ENCODE measurements at places on chromosomes 2 and 18.

- no peak for DNase-seq
Measured at GRCh38 chr2:138846216-138846821, 66.1 kb upstream of the NXPH2 start.

DNA sequence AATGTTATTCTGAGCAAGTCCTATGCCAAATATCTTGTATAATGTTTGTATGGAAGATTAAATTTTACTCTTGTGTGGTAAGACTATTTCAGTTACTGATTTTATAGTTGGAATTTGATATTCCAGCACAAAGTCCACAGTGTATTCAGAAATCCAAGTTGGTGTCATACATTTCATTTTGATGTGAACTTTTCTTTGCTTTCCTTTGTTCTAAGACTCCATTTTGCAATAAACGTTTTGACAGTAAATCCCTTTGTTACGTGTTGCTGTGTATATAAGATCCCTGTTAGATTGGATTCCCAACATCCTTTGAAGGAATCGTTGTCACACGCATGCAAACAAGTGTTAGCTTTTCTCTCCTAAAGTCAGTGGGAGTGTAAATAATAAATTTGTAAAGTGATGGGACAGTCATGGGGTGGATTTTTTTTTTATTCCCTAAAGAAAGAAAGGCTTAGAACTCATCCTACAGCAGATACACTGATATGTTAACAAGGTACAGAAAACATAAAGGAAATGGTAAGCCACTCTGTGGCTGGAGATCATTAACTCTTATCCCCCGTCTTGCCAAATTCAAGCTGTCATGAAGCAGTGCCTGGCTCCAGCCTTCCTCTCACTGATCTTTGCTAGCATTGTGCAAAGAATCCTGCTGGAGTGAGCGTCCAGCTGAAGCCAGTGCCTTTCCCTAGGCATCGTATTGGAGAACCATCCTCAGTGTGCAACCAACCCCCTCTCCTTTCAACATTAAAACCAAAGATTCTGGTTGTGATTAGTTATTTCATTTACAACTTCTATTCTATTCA is 127.6 kb upstream of the CDCA7 start:
- DNase-seq = no peak

- no peak for DNase-seq
Measured at GRCh38 chr18:7937268-7937667, 370.2 kb downstream of the PTPRM start.

DNA sequence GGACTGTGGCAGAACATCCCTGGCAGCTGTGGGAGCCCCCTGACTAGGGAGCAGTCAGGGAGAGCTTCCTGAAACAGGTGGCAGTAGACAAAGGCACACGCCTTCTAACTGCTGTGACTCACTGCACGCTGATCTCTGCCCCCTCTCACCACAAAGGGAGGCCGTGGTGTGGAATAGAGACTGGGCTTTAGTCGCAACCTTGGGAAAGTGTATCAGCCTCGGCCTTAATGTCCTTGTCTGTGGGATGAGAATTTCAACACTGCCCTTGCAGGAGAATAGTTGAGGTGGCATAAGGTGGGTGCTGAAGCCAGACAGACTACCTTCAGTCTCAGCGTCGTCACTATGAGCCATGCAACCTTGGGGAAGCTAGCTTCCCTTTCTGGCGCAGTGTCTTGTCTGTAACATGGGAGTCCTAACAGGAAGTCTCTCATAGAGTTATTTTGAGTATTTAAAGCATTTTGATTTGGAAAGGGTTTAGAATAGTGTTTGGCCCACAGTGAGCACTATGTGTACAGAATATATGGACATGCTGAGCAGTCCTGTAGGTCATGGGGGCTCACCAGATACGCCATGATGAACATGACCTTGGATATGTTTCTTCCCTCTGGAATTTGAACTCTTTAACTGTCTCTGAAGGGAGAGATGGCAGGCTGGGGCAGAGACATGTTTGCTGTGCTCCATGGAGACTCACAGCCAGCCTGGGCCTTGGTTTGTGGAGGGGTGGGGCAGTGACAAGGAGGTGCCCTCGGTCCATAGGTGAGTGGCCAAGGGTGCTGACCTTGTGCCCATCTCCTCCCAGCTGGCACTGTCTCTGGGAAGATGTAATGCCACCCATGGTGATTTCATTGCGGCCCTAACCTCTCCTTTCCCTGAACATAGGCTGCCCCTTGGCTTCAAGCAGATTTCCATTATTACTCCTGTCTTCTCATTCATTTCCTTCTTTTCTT is 29.5 kb upstream of the SMAD7 start:
- no peak for DNase-seq

DNA sequence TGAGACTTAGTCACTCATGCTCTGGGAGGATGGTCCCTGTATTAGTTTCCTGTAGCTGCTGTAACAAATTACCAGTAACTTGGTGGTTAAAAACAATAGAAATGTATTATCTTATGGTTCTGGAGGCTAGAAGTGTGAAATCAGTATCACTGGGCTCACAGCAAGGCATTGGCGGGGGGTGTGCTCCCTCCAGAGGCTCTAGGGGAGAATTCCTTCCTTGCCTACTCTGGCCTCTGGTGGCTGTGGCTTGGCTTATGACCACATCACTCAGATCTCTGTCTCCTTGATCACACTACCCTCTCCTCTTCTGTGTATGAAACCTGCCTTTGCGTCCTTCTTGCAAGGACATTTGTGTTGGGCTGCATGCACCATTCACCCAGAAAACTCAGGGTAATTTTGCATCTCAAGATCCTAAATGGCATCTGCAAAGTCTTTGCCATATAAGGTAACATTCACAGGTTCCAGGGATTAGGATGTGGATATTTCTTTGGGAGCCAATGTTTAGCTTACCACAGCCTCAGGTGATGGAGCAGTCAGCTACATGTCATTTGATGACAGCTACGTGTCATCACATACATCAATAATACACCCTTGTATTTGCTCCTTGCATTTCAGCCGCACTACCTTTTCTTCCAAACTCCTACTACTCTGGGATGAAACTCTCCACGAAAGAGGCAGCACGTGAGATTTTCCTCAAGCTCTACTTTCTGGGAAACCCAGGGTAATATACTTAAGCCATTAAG is 49.6 kb upstream of the POU3F3 start:
- no peak for DNase-seq

DNA sequence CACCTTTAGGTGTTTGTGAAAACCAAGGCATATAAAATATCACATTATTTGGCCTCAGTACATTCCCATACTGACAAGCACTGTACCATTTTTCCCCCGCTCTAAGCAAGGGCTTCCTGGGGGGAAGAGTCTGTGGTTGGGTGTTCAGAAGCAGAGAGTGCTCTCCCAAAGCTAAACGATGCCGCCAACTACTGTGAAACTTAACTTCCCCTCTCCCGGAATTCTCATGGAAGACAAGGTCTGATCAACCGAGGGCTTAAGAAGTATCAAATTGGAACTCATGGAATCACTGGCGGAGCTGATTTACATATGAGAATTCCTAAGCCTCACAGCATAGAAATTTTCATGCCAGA is 433 bp upstream of the MFF start:
- peak; percentile 19 for DNase-seq

GRCh38 chr2:26911911-26912861 is 58.3 kb upstream of the MAPRE3 start:
- DNase-seq = no peak

DNA sequence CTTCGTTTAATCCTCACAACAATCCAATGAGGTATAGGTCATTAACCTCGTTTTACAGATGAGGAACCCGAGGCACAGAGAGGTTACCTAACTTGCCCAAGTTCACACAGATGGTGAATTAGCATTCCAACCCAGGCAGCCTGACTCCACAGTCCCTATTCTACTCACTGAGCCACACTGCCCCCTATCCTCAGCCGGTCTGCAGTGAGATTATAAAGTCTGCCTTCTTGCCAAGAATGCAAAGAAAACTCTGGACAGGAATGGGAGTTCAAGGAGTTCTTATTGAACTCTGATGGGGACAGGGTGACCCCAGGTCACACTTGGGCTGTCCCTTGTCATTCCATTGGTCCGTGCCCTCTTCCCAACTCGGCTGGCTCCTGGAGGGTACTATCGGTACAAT is 118.1 kb upstream of the MSH6 start:
- DNase-seq = no peak

DNA sequence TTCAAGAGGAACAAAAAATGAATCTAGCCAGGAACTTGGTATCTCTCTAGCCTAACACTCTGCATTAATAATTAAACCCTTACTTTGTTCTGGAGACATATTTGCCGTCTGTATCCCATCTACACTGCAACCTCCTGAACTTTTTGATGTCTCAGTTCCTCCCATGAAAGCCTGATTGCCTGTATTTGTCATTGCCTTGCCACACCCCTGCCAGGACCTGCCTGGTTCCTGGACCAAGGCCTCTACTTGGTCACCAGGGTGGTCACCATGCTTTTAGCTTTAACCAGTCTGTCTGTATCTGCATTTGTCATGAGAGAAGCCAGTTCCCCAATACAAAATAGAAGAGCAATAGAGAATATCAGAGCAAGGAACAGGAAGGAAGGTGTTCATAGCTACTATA is 58.8 kb upstream of the NOL4 start:
- DNase-seq = no peak

DNA sequence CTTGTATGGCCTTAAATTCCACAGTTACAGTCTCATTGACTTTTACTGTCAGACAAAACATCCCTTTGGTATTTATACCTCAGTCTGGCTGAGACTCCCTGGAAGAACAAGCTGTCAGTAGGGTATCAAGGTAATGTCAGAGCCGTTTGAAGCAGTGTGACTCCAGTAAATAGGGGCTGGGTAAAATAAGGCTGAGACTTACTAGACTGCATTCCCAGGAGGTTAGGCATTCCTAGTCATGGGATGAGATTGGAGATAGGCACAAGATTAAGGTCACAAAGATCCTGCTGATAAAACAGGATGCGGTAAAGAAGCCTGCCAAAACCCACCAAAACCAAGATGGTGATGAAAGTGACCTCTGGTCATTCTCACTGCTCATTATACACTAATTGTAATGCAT is 219.5 kb upstream of the SKOR2 start:
- DNase-seq = no peak

GRCh38 chr2:88671786-88672427 is 19.6 kb upstream of the RPIA start:
- peak; percentile 45 for DNase-seq

GRCh38 chr2:65598264-65598663 is 165.9 kb upstream of the SPRED2 start:
- DNase-seq = no peak

DNA sequence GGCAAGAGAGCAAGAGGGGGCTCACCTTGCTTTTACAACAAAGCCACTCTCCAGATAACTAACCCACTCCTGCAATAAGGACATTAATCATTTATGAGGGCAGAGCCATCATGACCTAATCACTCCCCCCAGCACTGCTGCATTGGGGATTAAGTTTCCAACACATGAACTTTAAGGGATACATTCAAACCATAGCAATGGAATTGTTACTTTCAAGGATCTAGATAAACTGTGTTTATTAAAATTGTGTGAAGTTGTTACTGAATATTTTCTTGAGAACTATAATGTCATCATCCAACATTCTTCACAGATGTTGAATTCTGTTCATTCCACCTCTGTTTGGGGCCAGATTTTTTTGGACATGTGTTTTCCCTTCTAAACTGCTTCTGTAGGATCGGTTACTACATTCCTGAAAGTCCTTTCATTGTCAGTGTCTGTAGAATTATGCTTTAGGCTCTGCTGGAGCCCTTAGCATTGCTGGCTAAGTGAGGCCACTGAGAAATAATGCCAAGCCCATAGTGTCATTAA is 50.4 kb downstream of the SPATS2L start:
- DNase-seq = no peak

DNA sequence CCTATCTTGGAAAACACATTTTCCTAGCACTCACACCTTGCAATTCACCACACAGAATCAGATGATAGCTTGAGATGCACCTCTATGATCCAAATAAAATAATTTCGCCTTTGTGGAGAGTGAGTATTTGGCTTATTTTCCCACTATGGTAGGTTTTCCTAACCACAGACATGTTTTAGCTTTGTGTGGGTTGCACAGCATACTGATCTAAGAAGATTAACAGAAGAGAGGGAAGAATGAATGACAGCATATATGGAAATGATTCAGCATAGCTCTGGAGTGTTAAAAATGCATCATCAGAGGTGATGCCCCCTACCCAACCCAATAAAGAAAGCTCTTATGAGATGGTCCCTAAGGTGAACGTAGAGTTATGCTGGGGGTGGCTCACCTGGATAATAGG is 72.5 kb downstream of the GCA start:
- no peak for DNase-seq

DNA sequence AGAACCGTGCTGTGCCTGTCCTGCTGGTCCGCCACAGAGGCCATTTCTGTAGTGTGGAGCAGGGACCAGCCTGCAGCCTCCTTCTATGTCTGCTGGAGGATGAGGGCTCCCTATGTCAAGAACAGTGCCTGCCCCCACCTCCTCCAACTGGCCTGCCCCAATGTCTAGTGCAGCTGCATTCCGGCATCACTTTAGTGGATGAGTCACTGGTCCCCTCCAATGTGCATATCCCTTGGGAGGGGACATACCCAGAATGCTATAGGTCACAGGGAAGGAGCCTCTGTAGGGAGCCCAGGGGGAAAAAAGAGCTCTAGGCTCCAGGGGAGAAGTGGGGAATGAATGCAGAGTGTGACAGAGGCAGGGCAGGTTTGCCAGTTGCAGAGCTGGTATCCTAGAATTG is 219.6 kb downstream of the CELF4 start:
- no peak for DNase-seq

DNA sequence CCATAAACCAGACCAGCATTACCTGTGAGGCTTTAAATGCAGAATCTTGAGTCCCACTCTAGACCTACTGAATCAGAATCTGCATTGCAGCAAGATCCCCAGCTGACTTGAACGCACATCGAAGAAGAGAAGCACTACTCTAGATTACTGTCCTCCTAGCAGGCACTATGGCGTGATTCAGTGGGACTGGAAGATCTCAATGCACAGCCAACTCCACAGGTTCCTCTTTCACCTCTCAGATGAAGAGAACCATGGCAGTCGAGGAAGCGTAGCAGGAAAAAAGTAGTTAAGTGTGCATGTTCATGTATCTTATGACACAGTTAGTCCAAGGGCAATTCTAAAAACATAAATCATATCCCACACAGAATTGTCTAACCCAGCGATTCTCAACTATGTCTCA is 97.4 kb downstream of the STK39 start:
- DNase-seq = no peak

All from thymus (tissue), 14 donors.